ENCODE measurements at places on chromosomes 1 and 21.

DNA sequence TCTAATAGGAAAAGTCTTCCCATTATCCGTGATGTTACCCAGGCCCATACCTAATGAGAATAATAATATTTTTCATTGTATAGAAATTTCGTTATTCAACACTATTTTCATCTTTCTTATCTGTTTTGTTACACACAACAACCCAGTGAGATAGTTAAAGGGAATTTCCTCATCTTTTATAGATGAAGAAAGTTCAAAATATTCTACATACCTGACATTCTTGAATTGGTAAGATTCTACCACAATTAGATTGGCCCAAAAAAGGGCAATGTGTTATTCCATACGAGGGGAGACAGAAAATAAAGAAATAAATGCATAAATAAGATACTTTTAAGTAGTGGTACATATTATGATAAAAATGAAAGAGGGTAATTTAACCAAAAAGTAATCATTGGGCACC is 405.5 kb upstream of the ADAMTS5 start:
- no peak for DNase-seq

GRCh38 chr1:75630998-75631397 is 20.1 kb upstream of the SLC44A5 start:
- no peak for DNase-seq

DNA sequence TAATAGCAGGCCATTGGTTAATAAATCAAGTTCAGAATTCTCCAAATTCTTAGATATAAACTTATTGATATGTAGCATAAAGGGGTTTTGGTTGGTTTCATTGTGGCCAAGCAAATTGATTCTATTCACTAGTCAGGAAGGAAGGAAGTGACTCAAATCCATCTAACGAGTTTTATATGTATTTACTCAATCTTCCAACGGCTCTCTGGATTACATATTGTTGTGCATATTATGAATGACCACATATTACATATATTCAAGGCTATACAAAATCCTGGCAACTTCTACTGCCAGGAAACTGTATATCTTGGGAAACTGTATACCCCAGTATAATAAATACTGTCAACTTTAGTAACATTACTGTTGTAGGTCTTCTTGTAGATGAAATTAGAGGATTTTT is 20.1 kb upstream of the PDE4B start:
- no peak for DNase-seq

GRCh38 chr1:54950006-54950368 is 30.4 kb upstream of the TMEM61 start:
- no peak for DNase-seq

DNA sequence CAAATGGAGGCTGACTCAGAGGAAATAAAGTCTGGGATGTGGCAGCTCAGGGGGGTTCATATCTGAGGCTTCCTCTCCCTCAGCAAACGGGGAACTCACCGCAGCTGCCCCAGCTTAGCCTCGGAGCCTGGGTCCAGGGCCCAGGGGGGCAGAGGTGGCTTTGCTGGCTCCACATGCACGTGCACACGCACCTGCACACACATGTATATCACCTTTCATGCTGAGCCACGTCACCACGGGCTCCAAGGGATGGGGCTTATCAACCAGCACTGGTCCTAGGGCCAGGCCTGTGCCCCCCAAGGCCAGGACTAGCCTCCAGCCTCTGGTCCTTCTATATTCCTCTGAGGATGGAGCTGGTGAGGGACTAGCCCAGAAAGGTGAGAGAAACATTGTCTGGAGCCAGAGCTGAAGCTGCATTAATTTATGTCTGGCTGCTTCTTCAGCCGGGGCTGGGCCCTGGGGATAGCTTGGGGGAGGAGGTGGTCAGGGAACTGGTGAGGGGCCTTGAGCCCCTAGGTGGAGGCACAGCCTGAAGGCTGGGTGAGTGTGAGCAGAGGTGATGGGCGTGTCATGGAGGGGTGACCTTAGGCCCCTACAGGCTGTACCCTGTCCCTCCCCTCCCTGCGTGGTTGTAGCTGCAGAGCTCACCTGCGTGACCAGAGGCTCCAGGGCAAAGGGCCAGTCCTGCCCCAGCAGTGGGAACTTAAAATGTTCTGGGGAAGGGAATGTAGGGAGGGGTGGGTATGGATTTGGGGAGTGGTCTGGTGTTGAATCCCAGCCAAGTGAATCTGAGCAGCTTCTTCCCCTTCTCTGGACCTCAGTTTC is 520.8 kb downstream of the PTPRU start:
- no peak for DNase-seq

DNA sequence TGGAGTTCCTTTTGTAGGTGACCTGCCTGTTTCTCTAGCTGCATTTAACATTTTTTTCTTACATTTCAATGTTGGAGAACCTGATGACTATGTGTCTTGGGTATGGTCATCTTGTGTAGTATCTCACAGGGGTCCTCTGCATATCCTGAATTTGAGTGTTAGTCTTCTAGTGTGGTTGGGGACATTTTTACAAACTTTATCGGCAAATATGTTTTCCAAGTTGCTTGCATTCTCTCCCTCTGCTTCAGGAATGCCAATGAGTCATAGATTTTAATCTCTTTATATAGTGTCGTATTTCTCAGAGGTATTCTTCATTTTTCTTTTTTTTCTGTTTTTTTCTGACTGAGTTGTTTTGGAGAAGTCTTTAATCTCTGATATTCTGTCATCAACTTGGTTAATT is 684.0 kb downstream of the NCAM2 start:
- DNase-seq = no peak

DNA sequence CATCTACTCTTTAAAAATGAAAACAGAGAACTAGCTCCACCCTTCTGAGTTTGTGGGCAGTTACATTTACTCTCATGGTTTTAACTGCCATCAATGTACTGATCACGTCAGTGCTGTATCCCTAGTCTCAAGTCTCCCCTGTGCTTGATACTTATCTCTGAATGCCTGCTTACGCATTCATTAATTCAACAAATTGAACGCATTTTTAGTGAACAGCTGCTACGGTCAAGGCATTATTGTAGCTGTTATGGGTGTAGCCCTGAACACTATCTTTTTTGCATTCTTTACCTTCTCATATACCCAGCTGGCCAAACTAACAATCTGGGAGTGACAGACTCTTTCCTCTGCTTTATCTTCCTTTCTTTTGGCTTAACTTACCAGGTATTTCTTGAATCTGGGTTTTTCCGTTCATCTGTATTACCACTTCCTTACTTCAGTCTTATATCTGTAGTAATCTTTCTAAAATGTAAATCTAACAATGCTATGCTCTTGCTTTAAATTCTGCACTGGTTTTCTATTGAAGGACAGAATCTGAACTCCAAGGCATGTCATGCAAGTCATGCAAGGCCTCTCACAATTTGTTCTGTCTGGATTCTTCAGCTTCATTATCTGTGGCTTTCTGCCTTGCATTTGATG is 33.3 kb downstream of the SMG7 start:
- DNase-seq = no peak

- no peak for DNase-seq
Observed at GRCh38 chr1:178101266-178101630, 7.3 kb downstream of the RASAL2 start.

- no peak for DNase-seq
Observed at GRCh38 chr1:17579951-17580939, 40.7 kb downstream of the ARHGEF10L start.

DNA sequence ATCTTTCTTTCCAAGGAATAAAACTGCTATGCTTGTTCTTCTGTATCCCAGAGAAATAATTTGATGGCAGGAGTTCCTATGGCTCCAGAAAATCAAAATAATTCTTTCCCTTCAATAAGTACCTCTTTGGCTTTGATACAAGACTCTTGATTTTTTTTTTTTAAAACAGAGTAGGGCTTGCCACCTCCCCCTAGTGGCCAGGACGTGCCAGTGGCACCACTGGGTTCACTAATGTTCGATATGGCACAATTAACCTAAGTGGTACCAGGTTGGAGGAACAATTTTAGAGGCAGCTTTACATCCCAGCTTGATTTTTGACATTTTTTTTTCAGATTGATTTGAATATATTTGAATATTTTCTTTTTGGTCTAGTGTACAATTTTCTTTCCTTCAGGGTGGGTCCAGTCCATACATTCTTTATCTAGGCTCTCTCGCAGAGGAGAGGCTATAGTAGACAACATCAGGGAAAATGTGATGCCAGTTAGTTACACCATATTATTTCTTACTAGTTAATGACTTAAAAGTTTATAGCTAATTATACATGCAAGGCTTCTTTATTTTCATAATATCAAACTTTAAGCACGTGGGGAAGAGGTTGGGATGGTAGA is 330.9 kb downstream of the S1PR1 start:
- peak; percentile 31 for DNase-seq

DNA sequence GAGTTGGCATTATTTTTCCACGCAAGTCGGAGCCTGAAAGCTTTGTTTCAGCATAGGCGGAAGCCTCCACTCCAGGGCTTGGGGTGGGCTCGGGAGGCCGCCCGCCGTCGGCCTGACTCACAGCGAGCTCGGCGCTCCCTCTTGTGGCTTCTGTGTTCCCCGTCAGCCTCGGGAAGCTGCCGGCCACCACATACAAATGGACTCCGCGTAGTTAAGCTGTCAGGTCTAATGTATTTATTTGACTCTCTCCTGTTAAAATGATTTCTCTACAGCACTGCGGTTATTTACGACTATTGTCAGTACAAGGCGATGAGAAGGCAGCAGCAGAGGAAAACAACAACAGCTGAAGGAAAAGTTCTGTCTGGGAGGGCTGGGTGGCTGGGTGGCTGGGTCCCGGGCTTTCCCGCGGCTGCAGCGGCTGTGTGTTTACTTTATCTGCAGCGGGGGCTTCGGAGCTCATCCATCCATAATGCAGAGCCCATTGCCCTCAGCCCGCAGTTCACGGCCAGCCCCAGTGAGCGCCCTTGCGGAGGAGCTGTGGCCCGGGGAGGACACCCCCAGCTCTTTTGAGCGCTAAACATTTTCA is 375.7 kb upstream of the CAMK1G start:
- DNase-seq = peak; percentile 49

DNA sequence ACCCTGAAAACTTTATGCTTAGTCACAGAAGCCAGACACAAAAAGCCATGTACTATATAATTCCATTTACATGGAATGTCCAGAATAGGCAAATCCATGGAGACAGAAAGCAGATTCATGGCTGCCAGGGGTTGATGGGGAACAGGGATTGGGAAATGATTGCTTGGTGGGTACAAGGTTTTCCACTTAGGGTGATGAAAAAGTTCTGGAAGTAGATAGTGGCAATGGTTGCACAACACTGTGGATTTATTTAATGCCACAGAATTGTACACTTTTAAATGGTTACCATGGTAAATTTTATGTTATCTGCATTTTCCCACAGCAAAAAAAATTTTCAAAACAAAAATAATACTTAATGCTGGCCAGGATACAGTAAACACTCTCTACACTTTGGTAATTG is 40.6 kb downstream of the ENAH start:
- no peak for DNase-seq

- DNase-seq = no peak
Observed at GRCh38 chr1:201566529-201566823, 27.5 kb downstream of the NAV1 start.

- no peak for DNase-seq
Observed at GRCh38 chr1:178442925-178443324, 53.8 kb downstream of the CLEC20A start.

GRCh38 chr1:158124999-158125398 is 55.7 kb upstream of the CD1D start:
- DNase-seq = peak; percentile 81

DNA sequence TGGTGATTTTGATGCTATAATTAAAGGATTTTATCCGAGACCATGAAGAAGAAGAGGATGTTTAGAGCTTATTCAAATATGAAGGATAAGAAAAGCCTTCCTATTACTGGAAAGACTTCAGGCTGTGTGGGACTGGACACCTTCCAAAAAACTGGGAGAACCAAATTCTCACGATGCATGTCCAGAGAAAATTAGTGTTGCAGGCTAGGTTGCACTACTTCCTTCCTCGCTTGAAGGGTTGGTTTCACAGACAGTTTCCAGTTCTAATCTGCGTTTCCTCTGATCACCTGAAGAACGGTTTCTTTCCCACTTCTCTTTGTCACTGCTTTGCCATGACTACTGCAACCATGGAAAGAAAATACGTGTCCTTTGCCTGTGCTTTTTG is 2.0 kb downstream of the MTARC2 start:
- DNase-seq = no peak

GRCh38 chr1:159786966-159787365 is 6.2 kb downstream of the DUSP23 start:
- no peak for DNase-seq

DNA sequence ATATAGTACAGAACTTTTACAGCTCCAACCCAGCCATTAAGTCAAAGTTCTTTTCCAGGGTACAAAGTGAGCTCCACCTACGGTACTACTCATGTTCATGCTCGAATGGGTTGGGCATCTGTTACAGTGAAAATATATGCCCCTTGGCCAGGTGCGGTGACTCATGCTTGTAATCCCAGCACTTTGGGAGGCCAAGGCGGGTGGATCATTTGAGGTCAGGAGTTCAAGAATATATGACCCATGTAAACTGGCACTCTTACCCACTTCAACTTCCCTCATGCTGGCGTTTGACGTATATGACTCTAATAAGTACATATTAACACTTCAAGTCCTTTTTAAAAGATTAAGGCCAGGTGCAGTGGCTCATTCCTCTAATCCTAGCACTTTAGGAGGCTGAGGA is 71.3 kb upstream of the PKN2 start:
- no peak for DNase-seq

- DNase-seq = no peak
Observed at GRCh38 chr1:100340494-100340893, 11.8 kb upstream of the CDC14A start.

DNA sequence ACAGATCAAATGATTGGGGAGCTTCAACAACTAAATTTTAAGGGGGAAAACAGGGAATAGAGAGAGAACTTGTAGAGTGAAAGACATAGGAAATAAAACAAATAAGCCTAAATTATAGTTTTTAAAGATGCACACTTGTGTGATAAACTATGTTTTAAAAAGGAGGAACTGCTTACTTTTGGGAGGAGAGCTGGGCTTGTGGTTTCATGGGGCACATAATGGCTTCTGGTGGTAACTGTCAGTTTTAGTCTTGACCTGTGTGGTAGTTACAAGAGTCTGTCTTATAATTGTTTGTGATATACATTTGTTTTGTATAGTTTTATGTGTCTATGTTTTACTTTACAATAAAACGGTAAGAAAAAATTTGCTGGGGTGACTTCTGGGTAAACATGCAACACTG is 165.3 kb downstream of the COL24A1 start:
- DNase-seq = no peak

GRCh38 chr1:5976726-5977493 is 15.3 kb downstream of the NPHP4 start:
- DNase-seq = no peak

- DNase-seq = no peak
Observed at GRCh38 chr1:5983361-5984103, 8.7 kb downstream of the NPHP4 start.

DNA sequence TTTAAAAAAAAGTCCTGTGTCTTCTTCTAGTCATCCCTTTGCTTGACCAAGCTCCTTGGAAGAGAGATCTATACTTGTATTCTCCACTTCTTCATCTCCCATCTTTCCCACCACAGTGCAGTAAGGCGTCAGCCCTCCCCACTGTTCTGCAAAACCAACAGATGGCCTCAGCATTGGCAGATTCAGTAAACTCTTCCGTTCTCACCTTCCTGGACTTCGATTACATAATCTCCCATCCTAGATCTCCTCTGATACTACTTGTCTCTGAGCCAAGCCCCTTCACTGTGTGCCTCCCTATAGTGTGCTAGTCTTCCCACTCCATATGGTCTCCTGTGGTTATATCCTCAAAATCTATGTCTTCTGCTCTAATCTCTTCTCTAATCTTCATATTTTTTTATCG is 1.6 kb upstream of the COLGALT2 start:
- DNase-seq = no peak

Data from activated T-cell treated with anti-CD3 and anti-CD28 coated beads, Interleukin-2, amount 50 U/mL, for 48 hours (primary cell).